ENCODE measurements at places on chromosomes 13 and 19. TPM values are rescaled to one million over a fixed set of nuclear protein-coding genes. Genes with fewer than 3 reads are reported as not detected.

- DNase-seq = peak; percentile 86
These were observed at the start of gene SLC39A3 for GRCh38 chr19:2739602-2740313. Gene SLC39A3 (minus strand): TSS chr19:2740017. CDS start chr19:2737257, 2,760 bp downstream.

LMO7 gene
- 3.3 TPM for polyA plus RNA-seq

DNA sequence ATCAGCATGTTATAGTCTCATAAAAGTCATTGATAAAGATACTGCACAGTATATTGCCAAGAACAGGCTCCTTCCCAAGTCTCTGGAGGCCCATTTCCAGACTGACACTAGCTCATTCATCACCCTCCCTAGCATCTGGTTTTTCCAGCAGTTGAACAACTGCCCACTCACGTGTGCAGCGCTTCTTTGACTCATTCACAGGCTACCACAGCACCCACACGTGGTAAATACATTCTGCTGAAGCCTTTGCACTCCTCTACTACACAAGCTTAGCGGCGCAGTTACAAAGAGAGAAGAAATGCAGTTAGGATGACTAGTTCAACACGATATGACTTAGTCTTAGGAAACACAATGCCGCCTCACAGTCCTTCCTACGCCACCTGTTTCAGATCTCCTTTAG, 87.7 kb downstream of the DOCK9 start:
- peak; percentile 93 for DNase-seq

DNA sequence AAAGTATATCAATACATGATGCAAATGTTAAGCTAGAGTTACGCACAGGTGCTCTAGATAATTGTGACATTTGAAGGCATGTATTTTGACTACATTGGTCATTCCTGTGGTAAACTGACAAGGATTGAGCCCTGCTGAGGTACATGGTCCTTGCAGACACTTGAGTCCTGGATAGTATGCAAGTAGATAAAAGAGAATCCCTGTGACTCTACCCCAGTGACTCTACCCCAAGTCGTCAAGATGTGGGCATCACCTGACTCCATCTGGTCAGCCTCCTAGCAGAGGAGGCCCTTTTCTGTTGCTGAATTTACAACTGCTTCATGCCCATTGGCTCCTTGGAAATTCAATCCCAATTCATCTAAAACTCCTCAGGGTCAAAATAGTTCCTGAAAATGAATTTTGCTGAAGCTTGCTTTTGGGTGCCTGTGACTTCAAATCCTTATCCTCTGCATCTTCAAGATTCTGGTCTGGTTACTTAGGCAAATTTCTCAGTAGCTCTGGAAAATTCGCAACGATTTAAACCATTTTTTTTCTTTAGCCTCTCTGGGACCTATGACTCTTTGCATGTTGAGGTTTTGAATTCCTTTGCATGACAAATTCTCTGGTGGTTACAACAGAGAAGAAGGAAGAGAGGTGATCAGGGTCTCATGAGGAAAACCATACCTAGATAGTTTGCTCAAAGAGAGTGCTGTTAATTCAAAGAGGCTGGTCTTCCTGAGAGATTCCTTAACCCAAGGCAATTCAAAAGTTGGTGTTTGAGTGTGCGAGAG, 422.1 kb downstream of the FGF9 start:
- DNase-seq = no peak

- no peak for DNase-seq
These were observed 19.0 kb downstream of the CCDC8 start for GRCh38 chr19:46394402-46394797.

ZNF468 gene
- 12.4 TPM for polyA plus RNA-seq

GRCh38 chr19:48698046-48698445, 2.3 kb downstream of the FUT2 start:
- no peak for DNase-seq

Data from keratinocyte (primary cell).